ENCODE measurements at places on chromosomes 6 and 20. TPM values are rescaled to one million over a fixed set of nuclear protein-coding genes. Genes with fewer than 3 reads are reported as not detected.
A peak's percentile ranks its signal among the peaks of the same experiment; 100 is the strongest.

- DNase-seq = no peak
Measured at GRCh38 chr20:42747765-42748411, 441.8 kb downstream of the PTPRT start.

DNA sequence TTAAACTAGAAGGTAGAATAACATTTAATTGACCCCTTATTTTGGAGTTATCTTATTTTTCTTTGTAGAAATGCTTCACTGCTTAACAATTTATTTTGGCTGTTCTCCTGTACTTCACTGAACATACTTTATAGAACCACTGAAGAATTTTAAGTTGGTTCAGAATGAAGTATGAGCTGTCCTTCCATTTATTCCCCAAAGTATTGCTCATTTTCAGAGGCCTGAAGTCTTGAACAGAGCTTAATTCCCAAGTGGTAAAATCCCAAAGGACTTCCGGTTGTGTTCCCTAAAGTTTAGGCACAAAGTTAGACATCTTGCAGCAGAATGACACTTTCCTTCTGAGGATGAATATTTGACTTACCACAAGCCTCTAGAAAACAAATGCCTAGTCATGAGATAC, 233.3 kb downstream of the TINAG start:
- no peak for DNase-seq

GRCh38 chr20:3744806-3745685, 12.6 kb downstream of the HSPA12B start:
- DNase-seq = peak; percentile 70

Gene PPP1R3G
- 8.8 TPM for total RNA-seq

- DNase-seq = peak; percentile 67
Measured at GRCh38 chr20:2301164-2301622, 5.4 kb downstream of the TGM3 start.

Gene TBX18
- 13.1 TPM for total RNA-seq

Gene SIRPG
- not detected for total RNA-seq

- no peak for DNase-seq
Measured at GRCh38 chr6:146861029-146861563, 262.3 kb downstream of the ADGB start.

DNA sequence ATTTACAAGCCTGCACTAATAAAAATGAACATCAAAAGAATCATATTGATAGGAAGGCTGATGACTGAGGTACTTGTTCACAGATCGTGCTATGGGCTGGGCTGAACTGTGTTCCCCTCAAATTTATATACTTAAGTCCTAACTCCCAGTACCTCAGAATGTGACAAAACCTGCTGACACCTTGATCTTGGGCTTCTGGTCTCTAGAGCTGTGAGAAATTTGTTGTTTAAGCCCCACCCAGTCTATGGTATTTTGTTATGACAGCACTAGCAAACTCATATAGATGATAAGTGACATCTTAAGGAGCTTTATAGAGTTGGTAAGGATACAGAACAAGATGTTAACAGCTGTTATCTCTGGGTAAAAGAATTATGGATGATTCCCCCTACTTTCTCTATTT, 13.8 kb downstream of the UBE2V1 start:
- no peak for DNase-seq

Gene TOMM34
- 17.0 TPM for total RNA-seq

DNA sequence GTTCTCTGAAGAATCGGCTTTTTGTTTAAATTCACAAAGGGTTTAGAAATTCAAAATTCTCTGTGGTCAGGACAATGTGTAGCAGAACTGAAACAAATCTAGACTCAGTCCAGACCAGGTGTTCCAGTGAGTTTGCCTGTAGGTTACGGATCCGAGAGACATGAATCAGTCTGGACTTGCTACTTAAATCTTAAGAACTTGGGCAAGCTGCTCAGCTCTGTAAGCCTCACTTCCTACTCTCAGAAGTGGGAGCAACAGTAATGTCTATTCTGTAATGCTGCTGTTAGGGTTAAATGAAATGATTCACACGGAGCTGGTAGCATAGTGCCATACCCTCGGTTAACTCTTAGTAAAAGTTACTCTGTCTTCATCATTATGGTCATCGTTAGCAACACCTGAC, 37.7 kb downstream of the HECA start:
- DNase-seq = no peak

GRCh38 chr6:45300736-45301135, 27.4 kb upstream of the RUNX2 start:
- no peak for DNase-seq

- DNase-seq = no peak
Measured at GRCh38 chr20:31569163-31570020, 35.7 kb upstream of the ID1 start.

- DNase-seq = no peak
Measured at GRCh38 chr6:110233770-110234374, 53.6 kb downstream of the CDC40 start.

Gene USP49
- total RNA-seq = 1.3 TPM

GRCh38 chr20:22383156-22383555, 201.2 kb downstream of the FOXA2 start:
- DNase-seq = no peak

Gene CYP39A1
- 6.3 TPM for total RNA-seq

- no peak for DNase-seq
Measured at GRCh38 chr6:158382491-158382890, 70.2 kb downstream of the TULP4 start.

Gene TMEM14A
- total RNA-seq = 13.2 TPM

DNA sequence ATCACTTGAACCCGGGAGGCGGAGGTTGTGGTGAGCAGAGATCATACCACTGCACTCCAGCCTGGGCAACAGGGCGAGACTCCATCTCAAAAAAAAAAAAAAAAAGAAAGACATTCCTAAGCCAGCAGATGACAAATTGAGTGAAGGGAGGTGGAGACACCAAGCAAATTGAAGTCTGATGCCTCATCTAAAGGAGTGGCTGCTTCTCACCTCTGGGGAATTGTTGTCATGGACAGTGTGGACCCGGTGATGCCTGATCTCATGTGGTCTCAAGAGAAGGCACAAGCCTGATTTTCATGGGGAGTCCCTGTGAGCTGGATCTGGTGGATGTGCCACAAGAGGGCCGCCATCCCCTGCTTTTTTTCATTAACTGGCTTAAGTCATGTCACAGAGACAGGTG, 272.0 kb downstream of the ZNF217 start:
- no peak for DNase-seq

DNA sequence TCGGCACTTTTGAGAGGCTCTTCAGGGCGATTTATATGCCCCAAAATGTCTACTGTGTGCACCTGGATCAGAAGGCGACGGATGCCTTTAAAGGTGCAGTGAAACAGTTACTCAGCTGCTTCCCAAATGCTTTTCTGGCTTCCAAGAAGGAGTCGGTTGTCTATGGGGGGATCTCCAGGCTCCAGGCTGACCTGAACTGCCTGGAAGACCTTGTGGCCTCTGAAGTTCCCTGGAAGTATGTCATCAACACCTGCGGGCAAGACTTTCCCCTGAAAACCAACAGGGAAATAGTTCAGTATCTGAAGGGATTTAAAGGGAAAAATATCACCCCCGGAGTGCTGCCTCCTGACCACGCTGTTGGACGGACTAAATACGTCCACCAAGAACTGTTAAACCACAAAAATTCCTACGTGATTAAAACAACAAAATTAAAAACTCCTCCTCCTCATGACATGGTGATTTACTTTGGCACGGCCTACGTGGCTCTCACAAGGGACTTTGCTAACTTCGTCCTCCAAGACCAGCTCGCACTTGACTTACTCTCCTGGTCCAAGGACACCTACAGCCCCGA, 8.2 kb downstream of the GCNT2 start:
- no peak for DNase-seq

Gene RIPK1
- total RNA-seq = 9.5 TPM

Gene WFDC10B
- total RNA-seq = not detected

DNA sequence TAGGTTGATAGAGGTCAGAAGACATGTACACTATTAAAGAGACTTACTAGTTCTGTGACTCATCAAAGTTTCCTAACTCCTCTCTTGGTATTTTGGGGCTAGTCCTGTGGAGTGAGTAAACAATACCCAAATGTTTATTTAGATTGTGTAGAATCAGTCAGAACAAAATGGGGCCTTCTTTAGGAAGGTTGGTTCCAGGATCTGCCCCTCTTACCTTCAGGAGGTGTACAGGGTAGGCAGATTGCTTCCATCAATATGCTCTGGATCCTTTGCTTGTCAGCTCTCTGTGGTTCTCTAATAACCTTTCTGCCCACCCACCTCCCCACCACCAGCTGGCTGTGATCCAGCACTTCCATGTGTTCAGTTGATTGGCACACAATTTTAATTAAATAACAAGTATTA, 107.0 kb downstream of the POPDC3 start:
- DNase-seq = no peak

GRCh38 chr6:163730246-163731210, 316.0 kb downstream of the QKI start:
- DNase-seq = no peak

Gene HSD17B8
- total RNA-seq = 10.3 TPM

Gene PTK6
- total RNA-seq = not detected

- DNase-seq = peak; percentile 72
Measured at GRCh38 chr20:50285376-50286173, 94.9 kb downstream of the CEBPB start.

- no peak for DNase-seq
Measured at GRCh38 chr6:129969064-129969463, 49.3 kb upstream of the L3MBTL3 start.

- DNase-seq = peak; percentile 74
Measured at GRCh38 chr20:47319517-47320252, 36.8 kb downstream of the ZMYND8 start.

DNA sequence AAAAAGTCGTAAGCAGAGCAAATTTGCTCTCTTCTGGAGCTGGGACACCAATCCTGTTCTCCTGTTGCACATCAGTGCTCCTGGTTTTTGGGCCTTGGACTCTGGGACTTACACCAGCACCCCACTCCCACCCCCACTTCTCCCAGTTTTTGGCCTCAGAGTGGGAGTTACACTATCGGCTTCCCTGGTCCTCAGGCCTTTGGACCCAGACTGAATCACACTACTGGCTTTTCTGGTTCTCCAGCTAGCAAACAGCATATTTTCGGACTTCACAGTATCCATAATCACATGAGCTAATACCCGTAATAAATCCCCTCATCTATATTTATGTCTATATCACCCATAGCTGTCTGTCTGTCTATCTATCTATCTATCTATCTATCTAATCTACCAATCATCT, 23.2 kb upstream of the ASCC3 start:
- no peak for DNase-seq

Data from right atrium auricular region (tissue), 2 donors.